Ovary (tissue), 10 donors: ENCODE measurements at places on chromosomes 3 and 15.
A peak's percentile ranks its signal among the peaks of the same experiment; 100 is the strongest.

DNA sequence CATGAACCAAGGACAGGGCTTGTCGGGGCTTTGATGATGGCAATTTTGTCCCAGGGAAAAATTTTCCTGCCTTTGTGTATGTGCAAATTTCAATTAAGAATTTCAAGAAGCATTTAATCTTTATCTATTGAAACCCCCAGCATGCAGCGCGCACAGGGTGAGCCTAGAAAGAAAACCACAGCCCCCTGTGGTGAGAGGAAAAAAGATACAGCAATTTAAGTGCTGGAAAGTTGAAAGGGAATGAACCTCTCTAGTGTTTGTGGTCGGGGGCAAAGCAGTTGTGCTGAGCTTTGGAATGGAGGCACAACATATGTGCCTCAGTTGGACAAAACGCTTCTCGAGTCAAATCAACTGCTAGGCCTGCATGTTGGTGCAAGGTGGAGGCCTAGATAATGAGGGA is 111.8 kb upstream of the C15orf61 start:
- no peak for DNase-seq

DNA sequence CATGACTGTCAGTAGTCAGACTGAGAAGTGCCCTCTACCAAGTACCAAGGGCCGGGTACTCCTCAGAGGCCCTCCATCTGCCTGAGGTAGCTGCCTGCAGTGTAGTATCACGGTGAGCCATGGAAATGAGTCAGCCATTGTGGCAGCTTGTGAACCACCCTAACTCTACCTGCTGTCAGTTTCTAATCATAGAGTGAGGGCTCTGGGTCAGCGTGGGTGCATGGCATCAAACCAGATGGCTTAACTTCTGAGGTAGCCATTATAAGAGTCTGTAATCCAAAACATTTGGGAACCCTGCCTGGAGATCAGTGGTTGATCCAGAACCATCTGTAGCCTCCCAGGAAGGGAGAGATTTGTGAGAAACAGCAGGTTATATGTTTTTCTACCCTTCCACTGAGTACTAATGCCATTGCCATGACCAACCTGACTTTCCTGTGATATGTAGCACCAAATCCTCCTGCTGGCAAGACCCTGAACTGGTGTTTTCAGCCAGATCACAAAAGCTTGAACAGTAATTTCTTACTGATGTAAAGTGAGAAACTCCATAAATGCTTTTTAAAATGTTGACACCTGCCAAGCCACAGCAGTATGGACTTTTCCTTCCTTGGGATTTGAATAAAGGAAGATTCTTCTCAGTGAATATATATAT is 38.9 kb downstream of the ABHD2 start:
- no peak for DNase-seq

- DNase-seq: no peak
Observed at GRCh38 chr3:169522595-169523529, 140.7 kb downstream of the MECOM start.

DNA sequence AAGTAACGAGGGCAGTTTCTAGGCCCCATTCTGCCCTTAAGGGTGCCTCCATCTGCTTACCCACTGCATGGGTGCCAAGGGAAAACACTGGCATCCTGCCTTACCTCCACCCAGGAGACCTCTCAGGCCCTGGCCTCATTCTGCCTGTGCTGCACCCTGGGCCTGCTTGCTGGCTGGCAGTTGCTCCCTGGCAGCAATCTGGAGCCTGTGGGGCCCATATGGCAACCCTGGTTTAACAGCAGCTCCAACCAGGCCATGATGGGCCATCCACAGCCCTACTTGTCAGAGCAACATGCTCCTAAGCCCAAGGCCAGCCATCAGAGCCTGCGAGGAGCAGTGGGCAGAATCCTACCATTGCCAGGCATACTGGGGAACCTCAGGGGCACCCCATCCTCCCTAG is 3.7 kb downstream of the C3orf18 start:
- no peak for DNase-seq

DNA sequence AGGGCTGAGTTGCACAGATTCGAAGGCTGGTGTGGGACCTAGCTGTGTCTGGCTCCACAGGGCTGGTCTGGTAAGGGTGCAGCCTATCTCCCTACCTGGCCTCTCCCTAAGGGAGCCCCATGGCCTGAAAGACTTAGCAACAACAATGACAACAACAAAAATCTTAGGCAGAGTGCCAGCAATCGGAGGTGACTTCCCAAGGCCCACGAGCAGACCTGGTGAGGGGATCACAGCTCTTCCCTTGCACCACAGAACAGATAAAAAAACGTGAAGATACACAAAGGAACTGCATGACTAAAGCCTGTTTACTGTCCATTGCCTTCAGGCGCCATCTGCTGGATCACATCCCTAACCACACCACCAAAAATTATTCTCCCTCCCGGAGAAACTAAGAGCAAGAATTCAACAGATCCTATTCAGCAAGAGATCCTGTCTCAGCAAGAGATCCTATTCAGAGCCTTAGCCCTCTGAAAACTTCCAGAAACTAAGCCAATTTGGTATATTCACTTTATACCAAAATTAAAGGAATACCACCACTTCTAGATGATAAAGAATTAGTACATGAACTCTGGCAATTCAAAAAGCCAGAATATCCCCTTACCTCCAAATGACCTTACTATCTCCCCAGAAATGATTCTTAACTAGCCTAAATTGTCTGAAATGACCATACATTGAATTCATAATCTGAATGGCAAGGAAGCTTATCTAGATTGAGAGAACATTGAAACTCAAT is 24.1 kb upstream of the OR5K4 start:
- no peak for DNase-seq

- DNase-seq: no peak
Observed at GRCh38 chr3:171807129-171807675, 3.1 kb downstream of the PLD1 start.

- no peak for DNase-seq
Observed at GRCh38 chr3:138377804-138378203, 29.4 kb downstream of the MRAS start.

GRCh38 chr3:194748225-194748624 is 62.5 kb downstream of the FAM43A start:
- DNase-seq: no peak

DNA sequence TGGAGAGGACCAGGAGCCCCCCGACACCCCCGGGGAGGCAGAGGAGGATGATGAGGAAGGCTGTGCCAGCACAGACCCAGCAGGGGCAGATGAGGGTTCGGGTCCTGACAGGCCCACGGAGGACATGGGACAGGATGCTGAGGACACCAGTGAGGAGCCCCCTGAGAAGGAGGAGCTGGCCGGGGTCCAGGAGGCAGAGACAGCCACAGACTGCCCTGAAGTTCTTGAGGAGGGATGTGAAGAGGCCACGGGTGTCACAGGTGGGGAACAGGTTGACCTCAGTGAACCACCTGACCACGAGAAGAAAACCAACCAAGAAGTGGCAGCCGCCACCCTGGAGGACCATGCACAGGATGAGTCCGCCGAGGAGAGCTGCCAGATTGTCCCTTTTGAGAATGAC is 909 bp downstream of the FGD5 start:
- no peak for DNase-seq

DNA sequence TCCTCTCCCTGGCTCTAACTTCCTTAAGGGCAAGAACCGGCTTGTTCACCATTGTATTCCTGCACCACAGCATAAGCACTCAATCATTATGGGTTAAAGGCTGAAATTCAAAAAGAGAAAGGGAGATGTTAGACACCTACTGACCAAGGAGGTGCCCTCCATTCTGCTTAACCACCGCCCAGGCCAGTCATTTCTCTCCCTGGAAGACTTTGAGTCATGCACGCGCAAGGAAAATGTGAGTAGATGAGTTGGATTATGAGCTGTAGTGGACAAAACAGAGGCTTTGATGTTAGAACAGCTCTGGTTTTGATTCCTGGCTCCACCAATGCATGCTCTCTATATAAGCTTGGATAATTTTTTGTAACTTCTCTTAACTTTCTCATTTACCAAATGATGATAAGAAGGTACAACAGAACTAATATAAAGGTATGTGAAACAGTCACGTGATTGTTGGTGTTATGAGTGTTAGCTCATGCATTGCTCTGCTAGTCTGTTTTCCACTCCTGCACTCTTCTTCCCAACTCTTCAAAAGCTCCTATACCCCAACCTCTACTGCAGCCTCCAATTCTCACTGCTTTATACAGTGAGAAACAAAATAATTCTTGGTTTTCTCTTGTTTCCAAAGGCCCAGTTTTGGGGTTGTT is 148.4 kb upstream of the ATP11B start:
- DNase-seq: no peak

DNA sequence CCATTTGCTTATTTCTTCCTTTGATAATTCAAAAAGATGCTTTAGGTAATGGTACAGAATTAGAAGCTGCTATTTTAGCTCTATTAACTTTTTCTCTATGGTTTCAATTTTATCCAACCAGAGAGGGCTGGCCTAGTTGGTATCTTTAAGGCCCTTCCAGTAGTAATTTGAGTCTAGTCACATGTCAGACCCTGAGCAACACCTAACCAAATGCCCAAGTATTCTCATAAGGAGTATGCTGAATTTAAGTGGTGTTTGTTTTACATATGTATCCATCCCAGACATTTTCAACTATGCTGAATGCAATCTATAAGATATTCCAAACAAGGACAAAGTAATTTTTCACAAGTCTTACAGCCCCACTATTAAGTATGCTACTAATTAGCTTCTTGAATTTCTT is 9.6 kb downstream of the DNAJC19 start:
- DNase-seq: no peak

DNA sequence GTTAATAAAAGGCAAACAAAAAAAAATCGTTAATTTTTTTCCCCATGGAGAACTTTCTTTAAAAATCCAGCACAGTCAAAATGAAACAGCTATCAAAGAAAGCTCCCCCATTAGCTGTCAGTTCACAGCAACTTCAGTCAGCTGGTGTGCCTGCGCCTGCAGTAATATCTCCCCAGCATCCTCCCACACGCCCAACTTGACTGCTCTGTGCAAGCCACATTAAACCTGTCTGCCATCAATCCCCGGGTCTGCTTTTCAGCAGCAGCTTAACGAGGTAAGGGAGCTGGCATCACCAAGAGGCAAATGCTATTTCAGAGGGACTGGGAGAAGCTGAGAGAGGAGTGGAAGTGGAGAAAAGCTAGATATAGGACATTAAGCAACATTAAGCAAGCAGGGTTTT is 337.5 kb downstream of the GAP43 start:
- no peak for DNase-seq

- DNase-seq: no peak
Observed at GRCh38 chr15:31525185-31525695, 198.6 kb downstream of the KLF13 start.

DNA sequence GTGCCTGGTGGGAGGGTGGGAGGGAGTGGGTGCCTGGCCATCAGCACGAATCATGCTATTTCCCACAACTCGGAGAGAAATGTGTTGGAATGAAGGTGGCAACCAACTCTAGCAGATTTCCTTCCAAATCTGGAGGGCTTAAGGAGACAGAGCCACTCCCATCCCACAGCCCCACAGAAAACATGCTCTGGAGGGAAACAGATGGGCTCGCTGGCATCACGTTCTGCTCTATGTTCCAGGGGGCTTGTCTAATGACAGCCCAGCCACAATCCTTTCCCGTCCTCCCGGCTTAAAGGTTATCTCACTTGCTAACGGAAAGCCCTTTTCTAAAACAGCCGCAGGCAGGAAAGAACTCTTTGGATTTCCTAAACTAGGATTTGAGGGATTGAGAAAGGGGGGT is 65.3 kb downstream of the ADAMTS17 start:
- DNase-seq: no peak

DNA sequence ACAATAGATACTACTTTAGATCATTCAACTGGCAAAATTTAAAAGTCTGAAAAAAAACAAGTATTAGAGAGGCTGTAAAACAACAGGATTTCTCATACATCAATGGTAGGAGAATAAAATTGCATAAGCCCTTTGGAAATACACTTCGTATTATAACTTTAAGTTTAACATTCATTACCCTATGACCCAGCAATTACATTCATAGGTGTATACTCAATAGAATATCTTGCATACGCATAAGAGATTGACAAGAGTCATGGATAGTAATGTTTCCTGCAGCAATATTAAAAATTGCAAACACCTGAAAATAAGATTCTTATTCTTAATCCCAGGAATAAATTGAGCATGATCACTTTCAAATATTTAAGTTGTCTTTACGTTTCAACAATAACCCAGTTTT is 63.6 kb downstream of the PEAK1 start:
- DNase-seq: no peak

DNA sequence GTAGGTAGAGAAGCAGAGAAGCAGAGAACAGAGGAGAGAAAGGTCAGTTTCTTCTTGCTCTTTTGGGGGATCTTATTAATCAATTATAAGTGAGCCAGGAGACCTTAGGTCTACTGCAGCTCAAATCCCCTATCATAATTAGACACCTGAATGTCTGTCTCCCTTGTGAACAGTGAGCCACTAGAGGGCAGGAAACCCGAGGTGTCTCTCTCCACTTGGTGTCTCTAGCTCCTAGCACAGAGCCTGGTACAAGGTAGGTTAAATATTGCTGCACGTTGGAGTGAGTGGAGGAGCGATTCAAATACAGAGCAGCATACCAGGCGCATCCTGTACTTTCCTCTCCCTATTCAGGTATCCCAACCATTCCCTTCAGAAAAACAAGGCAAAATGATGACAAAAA is 2.0 kb upstream of the ST8SIA2 start:
- DNase-seq: no peak

- DNase-seq: no peak
Observed at GRCh38 chr15:58147171-58147611, 9.0 kb downstream of the AQP9 start.

- no peak for DNase-seq
Observed at GRCh38 chr3:45123030-45123429, 23.1 kb downstream of the CDCP1 start.

GRCh38 chr3:143119009-143119914 is at the start of gene CHST2:
Gene CHST2 (plus strand): TSS chr3:143119771. CDS start chr3:143120817, 1,046 bp downstream.
- peak; percentile 51 for DNase-seq

- DNase-seq: no peak
Observed at GRCh38 chr15:69554279-69554961, 101.8 kb downstream of the RPLP1 start.

DNA sequence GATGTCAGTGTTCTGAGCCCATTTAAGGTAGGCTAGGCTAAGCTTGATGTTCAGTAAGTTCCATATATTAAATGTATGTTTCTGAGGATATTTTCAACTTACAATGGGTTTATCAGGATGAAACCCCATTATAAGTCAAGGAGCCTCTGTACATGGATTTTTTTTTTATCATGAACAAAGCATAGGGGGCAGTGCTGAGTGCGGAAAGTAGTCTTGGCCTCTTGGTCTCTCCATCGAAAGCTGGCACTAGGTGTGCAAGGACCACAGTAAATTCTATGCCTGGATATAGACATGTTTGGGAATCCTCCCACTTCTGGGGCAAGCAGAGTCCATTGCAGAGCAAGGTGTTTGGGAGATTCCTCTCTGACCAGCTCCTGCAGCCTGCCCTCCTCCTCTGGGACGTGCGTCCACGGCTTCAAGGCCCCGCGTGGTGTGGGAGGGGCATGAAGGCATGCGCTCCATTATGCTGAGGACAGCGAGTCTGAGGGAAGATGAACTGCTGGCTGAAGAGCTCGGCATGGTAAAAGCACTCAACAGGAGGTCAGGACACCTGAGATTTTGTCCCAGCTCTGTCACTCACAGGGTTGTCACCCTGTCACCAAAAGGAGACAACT is 122.9 kb upstream of the LIPC start:
- no peak for DNase-seq

GRCh38 chr3:49019941-49020329 is 1.6 kb upstream of the DALRD3 start:
- no peak for DNase-seq
